ENCODE measurements at places on chromosomes 3 and 15. TPM values are rescaled to one million over a fixed set of nuclear protein-coding genes. Genes with fewer than 3 reads are reported as not detected.

The TP63 gene
- not detected for total RNA-seq

The CLDN18 gene
- not detected for total RNA-seq

The RBPMS2 gene
- total RNA-seq: 9.4 TPM

The ECE2 gene
- not detected for total RNA-seq

The NR2E3 gene
- 0.33 TPM for total RNA-seq

The AP3B2 gene
- total RNA-seq: 10.4 TPM

The TMEM212 gene
- not detected for total RNA-seq

The SLC24A5 gene
- 0.11 TPM for total RNA-seq

The ALG1L2 gene
- total RNA-seq: 1.7 TPM

GRCh38 chr15:88202231-88202630 lies 54.3 kb downstream of the NTRK3 start:
- no peak for DNase-seq

DNA sequence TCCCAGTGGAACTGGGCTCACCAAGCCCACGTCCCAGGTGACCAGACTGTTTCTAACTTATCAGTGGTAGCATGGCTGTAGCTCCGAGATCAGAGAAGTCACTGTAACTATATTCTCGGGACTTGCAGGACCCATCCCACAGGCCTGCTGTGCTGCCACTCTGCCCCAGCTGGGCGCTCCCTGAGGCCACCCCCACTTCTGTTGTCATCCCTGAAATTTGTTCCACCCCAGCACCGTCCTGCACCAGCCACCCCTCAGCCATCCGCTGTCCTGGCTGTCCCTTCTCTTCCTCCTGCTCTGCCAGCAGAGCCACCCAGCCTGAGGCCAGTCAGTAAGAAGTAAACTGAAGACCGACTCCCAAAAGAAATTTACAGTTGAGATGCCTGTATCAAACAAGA lies 33.0 kb upstream of the VILL start:
- DNase-seq: no peak

GRCh38 chr3:124776856-124777255 lies 46.6 kb downstream of the UMPS start:
- DNase-seq: no peak

- DNase-seq: no peak
Observed at GRCh38 chr3:72115307-72115706, 330.4 kb upstream of the PROK2 start.

- no peak for DNase-seq
Observed at GRCh38 chr3:56787784-56788256, 13.9 kb downstream of the ARHGEF3 start.

DNA sequence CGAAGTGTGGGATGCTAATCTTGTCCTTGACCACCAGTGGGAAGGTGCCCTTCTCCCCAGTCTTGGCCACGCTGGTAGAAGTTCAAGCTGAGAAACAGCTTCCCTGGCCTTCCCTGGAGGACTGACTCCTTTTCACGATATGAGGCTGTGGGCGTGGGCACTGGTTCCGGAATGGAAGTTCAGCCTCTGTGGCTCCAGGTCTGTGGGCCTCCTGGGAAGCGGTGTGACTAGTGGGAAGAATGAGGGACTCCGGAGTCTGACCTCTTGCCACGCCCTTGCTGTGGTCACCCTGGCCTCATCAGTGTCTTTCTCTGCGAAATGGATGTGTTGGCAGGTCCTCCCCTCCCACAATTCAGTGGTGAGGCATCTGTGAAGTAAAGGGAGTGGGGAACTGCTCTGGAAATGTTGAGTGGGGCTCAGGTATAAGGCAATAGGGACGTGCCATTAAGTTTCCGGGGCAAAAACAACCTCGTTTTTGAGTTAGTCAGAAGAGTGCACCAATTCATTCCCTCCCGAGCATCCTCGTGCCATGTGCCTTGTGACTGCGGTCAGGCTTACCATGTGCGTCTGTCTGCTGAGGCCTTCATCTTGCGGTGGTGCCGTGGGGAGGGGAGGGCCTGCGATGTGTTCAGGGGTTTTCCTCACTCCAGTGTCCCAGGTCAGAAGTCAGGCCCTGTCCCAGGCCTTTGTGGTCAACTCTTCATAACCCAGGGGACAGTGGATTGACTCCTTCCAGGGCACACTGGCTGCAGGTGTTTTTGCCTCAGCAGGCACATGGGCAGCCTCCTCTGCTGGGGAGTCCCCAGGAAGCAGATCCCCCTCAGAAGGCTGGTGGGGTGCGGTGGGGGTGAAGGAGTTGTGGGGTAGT lies 11.8 kb upstream of the SEC13 start:
- DNase-seq: no peak

GRCh38 chr3:48970586-48970985 lies 19.5 kb upstream of the P4HTM start:
- no peak for DNase-seq

GRCh38 chr15:74270854-74271520 lies 34.9 kb downstream of the CCDC33 start:
- DNase-seq: peak; percentile 72

DNA sequence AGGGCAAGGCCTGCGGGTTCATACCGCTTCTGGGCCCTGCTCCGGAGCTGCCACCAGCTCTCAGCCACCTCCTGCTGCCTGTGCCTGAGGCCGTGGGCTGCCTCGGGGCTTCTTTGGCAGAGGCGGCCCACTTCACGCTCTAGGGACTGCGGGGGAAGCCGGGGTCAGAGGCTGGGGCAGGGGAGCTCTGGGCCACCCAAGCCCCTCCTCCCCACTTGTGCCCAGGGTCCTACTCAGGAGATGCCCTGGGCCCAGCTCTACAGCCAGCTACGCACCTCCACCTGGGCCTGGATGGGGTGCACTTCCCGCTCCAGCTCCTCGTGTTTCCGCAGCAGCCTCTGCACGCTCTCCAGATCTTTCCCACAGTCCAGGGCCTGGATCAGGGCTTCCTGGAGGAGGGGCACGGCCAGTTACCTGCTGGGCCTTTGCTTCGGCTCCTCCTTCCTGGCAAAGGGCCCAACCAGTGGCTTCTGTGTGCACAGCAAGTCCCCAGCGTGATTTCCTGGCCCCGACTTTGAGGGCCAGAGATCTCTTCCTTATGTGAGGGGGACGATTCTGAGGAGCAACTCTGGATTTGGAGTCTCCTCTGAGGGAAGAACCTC lies 24.0 kb downstream of the PLA2G4B start:
- DNase-seq: peak; percentile 88

DNA sequence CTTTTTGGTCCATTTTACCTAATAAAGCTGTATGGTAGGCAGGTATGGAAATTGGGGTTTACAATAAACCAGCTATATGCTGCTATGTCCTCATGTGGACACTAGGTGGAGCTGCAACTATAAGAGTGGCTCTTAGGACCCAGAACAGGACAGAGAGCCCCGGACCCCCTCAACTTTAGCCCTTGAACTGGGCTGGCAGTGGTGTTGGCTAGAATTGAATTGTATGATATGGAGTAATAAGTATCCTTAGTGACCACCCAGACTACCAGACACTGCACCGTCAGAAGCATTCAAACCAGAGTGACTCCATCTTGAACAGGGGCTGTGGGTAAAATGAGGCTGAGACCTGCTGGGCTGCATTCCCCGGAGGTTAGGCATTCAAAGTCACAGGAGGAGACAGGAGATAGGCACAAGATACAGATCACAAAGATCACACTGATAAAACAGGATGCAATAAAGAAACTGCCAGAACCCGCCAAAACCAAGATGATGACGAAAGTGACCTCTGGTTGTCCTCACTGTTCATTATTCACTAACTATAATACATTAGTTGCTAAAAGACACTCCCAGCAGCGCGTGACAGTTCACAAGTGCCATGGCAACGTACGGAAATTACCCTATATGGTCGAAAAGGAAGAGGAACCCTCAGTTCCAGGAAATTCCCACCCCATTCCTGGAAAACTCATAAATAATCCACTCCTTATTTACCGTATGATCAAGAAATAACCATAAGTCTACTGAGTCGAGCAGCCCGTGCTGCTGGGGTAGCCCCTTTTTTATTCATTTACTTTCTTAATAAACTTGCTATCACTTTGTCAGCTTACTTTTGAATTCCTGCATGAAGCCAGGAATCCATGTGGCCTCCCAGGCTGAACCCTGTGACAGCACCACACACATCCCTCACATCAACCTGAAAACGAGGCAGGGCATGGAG lies 68.7 kb upstream of the BLM start:
- DNase-seq: peak; percentile 89

- DNase-seq: no peak
Observed at GRCh38 chr3:57446318-57446841, 97.8 kb downstream of the DNAH12 start.

- DNase-seq: no peak
Observed at GRCh38 chr15:84604826-84605553, 4.2 kb downstream of the ZSCAN2 start.

GRCh38 chr3:178520451-178520850 lies 15.8 kb upstream of the KCNMB2 start:
- DNase-seq: no peak

- no peak for DNase-seq
Observed at GRCh38 chr3:102223132-102223531, 211.7 kb upstream of the ZPLD1 start.

GRCh38 chr3:142863930-142864920 lies 24.7 kb downstream of the PCOLCE2 start:
- no peak for DNase-seq

DNA sequence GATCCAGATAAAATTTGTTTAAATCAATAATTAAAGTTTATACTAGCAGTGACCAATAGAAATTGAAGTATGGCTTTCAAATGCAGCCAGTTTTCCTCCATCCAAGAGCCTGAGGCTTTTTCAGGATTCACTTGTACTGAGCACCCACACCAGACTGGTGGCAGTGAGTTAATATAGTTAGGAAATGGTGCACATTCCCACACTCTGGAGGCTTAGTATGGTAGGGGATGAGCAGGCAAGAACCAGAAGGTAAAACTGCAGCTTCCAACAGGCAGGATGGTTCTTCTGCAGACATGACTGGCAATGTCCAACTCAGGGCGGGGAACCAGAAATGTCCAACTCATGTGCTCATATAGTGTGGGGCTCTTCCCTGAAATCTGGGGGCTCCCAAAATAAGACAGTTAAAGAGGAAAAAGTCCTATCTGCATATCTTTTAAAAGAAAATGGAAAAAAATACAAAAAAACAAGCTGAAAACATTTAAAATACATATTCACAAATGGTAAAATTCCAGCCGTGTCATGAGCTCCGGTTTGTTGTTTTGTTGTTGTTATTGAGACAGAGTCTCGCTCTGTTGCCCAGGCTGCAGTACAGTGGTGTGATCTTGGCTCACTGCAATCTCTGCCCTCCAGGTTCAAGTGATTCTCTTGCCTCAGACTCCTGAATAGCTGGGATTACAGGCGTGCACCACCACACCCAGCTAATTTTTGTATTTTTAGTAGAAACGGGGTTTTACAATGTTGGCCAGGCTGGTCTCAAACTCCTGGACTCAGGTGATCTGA lies 18.4 kb upstream of the ZNF445 start:
- no peak for DNase-seq

DNA sequence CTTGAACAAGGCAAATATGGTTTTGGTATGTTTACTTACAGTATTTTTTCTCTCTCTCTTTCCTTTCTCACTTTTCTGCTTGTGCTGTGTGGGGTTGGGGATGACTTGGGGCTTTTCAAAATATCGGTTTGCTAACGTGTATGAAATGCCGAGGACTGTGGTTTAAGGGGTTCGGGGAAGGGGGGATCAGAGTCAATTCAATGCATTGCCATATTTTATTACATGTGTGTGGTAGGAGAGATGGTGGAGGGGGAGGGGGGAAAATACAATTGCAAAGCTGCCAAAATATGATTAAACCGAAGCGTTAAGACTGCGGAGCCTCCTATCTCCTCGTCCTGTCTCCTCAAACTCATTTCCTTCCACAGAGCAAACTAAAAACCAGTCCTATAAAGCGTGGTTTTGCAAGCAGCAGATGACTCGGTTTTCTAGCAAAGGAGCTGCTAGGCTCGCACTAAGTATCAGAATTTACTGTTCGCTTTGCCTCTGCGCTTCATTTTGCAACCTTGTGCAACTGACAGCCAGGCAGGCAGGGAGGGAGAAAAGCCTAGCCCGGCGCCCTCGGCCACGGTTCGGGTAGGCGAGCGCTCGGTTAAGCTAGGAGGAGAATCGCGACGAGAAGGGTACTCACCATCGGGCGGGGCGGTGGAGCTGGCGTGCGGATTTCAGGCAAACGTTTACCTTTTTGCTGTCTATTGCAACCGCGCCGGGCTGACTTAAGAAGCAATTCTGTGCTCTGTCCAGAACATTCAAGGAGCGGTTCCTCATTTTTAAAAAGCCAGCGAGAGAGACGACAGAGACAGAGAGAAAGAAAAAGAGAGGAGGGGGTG lies 4.0 kb upstream of the NR2F2 start:
- DNase-seq: peak; percentile 71

DNA sequence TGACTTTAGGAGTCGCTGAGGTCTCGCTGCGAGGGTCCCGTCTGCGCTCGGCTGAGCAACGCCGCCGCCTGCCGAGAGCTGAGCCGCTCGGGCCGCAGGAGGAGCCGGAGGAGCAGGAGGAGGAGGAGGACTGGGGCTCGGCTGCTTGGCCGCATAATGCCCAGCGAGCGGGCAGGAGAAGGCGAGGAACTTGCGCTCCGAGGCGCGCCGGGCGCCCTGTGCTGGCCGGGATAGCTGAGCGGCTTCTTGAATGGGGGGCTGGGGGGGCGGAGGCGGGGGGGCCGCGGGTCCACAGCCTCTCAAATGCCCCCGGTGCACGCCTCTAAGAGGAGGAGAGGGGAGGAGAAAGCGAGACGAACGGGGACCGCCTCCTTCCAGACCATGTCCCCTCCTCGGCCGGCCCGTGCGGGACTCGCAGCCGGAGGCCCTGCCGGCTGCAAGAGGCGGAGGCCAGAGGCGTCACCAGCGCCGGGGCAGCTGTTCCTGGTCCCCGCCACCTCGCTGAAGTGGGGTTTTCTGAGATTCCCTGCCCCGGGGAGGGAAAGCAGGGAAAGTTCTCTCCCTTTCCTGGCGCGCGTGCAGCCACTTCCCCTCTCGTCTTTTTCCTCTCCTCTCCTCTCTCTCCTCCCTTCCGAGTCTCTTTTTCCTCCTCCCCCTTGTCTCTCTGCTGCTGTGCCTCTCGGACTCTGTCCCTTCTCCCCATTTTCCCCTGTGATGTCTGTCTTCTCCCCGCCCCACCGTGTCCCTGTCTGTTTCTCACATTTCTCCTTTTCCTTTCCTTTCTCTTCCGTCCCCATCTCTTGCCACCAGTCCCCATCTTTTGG lies at the start of gene ADAMTS9:
ADAMTS9 (minus strand) TSS at position 220 of the 824 bp plus-strand sequence. CDS start 343 bp downstream, outside the sequence.
- peak; percentile 83 for DNase-seq

DNA sequence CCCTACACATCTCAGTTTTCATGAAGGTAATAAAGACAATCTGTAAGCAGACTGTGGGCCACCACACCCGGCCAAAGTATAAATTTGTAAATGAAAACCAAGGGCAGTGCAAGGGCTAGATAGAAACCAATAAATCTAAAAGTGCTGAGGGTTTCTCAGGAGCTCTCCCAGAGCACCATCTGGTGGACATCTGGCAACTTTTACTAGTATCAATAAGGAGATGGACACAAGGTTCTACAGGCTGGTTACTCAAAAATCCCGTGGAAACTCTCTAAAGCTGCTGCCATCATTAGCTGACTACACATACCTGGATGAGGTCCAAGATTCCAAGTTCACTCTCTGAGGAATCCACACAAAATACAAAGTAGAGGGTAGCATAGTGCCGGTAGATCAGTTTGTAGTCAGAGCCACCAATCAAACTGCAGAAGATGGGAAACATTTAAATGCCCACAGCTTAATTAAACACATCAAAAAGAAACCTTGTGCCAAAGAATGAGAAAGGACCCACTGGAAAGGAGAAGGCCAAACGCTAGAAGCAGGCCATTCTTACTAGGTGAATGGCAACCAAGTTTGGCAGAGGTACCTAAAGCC lies 5.5 kb downstream of the AP3S2 start:
- DNase-seq: no peak
